Activated CD4-positive, alpha-beta T cell treated with anti-CD3 and anti-CD28 coated beads, Interleukin-2, amount 10 ng/mL, durations not matched to agents 24 days and 14 days (primary cell): ENCODE measurements at places on chromosomes 3 and 15. TPM values are rescaled to one million over a fixed set of nuclear protein-coding genes. Genes with fewer than 3 reads are reported as not detected.

C2CD4A gene
- total RNA-seq: 0.05 and 0.24 TPM in 2 replicates

CCR8 gene
- 5.7 and 7.5 TPM in 2 replicates for total RNA-seq

KIF15 gene
- total RNA-seq: 26.5 and 28.3 TPM in 2 replicates

RBPMS2 gene
- total RNA-seq: 0.12 TPM in 1 of 2 replicates, not detected in the other

ITIH3 gene
- not detected in 2 replicates for total RNA-seq

ALDH1A3 gene
- total RNA-seq: not detected in 2 replicates

NPAP1 gene
- not detected in 2 replicates for total RNA-seq

ANKDD1A gene
- 1.4 and 1.8 TPM in 2 replicates for total RNA-seq

CCDC9B gene
- 0.21 and 0.54 TPM in 2 replicates for total RNA-seq

DNA sequence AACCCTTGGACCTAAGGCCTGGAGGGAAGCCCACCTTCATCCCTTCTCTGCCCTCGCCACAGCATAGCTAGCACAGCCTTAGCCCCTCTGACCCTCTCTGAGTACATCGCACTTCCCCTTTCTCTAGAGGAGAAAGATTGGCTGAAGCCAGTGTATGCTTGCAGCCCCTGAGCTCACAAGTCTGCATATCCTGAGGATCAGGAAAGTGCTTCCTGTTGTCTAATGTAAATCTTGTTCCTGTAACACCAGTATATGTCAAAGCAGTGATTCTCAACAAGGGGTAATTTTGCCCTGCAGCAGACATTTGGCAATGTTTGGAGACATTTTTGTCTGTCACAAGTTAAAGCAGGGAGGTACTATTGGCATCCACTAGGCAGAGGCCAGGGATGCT is 2.2 kb upstream of the PRKCD start:
- no peak overlapping the region for H3K4me3 ChIP-seq
- H3K4me1 ChIP-seq: peaks cover 27% of the 10 kb centered on the region
- peaks cover 8% of the 10 kb centered on the region for H3K36me3 ChIP-seq
- peaks cover 47% of the 10 kb centered on the region for H3K27me3 ChIP-seq

- peak; percentile 82 for DNase-seq
- peak overlapping the region; percentile 39 for H3K27ac ChIP-seq
- H3K27me3 ChIP-seq: no peaks in the 10 kb centered on the region
- H3K36me3 ChIP-seq: peaks cover 2% of the 10 kb centered on the region
- peaks cover 22% of the 10 kb centered on the region for H3K4me1 ChIP-seq
These were observed 95.7 kb downstream of the CPN2 start for GRCh38 chr3:194255252-194256039.

DNA sequence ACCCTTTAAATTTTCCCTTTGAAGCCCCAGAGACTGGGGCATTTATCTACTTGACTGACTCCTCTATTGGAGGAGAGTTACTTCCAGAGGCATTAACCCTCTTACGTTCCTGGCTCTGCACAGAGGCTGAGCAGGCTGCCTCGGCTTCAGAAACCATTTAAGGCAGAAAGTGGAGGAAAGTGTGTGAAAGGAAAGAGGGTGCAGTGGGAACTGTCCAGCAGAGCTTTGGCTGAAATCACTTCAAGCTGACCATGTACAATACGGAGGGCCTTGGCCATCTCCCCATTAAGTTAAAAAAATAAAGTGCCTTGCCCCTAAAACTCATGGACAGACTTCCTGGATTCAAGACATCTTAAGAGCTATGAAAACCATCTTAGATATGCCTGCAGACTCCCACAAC is 238.7 kb downstream of the SV2B start:
- no peak overlapping the region for H3K27ac ChIP-seq
- no peak overlapping the region for H3K4me3 ChIP-seq
- peaks cover 7% of the 10 kb centered on the region for H3K4me1 ChIP-seq
- H3K27me3 ChIP-seq: peaks cover 29% of the 10 kb centered on the region
- peak; percentile 63 for DNase-seq

DNA sequence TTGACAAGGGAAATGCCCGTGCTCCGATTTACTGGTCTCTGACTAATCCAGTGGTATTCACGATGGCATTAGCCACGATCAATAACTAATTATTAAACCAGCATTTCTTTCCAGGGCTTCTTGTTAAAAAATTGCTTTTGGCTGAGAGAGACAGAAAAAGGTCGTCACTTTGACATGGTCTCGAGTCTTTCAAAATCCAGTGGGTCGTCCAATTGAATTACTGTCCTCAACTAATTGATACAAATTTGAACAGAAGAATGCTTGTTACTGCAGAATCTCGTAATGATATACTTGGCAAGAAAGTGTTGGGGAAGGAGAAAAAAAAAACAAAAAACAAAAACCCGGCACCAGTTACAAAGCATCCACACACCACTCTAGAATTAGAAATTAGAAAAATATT is 318.4 kb downstream of the NR2F2 start:
- no peaks in the 10 kb centered on the region for H3K4me1 ChIP-seq
- DNase-seq: no peak
- H3K27me3 ChIP-seq: no peaks in the 10 kb centered on the region
- H3K27ac ChIP-seq: no peak overlapping the region

- H3K27me3 ChIP-seq: no peaks in the 10 kb centered on the region
- no peak for DNase-seq
- no peaks in the 10 kb centered on the region for H3K4me1 ChIP-seq
These were observed 49.5 kb upstream of the STXBP5L start for GRCh38 chr3:120858521-120858920.

- peaks cover 6% of the 10 kb centered on the region for H3K27me3 ChIP-seq
- H3K4me1 ChIP-seq: no peaks in the 10 kb centered on the region
- no peak overlapping the region for H3K27ac ChIP-seq
- DNase-seq: no peak
- no peak overlapping the region for H3K4me3 ChIP-seq
- H3K36me3 ChIP-seq: no peaks in the 10 kb centered on the region
These were observed 45.9 kb downstream of the CGNL1 start for GRCh38 chr15:57422113-57422754.

DNA sequence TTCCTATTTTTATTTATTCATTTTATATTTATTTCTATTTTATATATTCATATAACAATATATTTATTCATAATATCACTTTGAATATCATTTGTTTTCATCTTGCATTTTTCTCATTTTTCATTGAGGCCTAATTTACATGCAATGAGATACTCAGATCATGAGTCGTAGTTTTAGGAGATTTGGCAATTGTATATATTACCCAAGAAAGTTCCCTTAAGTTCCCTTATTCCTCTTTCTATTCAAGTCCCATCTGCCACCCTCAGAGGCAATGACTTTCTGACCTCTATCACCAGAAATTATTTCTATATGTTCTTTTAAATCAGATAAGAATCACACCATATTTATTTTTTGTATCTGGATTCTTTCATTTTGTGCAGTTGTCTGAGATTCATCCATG is 329.1 kb upstream of the TPRG1 start:
- no peak overlapping the region for H3K4me3 ChIP-seq
- H3K27me3 ChIP-seq: peaks cover 2% of the 10 kb centered on the region
- no peak overlapping the region for H3K27ac ChIP-seq
- H3K4me1 ChIP-seq: no peaks in the 10 kb centered on the region
- peaks cover 1% of the 10 kb centered on the region for H3K36me3 ChIP-seq

GRCh38 chr3:188284455-188285212 is 130.7 kb downstream of the LPP start:
- no peaks in the 10 kb centered on the region for H3K27me3 ChIP-seq
- H3K36me3 ChIP-seq: peaks cover 10% of the 10 kb centered on the region
- peak overlapping the region; percentile 80 for H3K27ac ChIP-seq
- peak overlapping the region; percentile 17 for H3K4me3 ChIP-seq
- H3K4me1 ChIP-seq: peaks cover 46% of the 10 kb centered on the region

GRCh38 chr3:14370720-14371572 is 31.5 kb upstream of the SLC6A6 start:
- no peak overlapping the region for H3K27ac ChIP-seq
- peaks cover 3% of the 10 kb centered on the region for H3K27me3 ChIP-seq
- peaks cover 1% of the 10 kb centered on the region for H3K4me1 ChIP-seq
- DNase-seq: no peak
- H3K36me3 ChIP-seq: no peaks in the 10 kb centered on the region

- no peak overlapping the region for H3K4me3 ChIP-seq
- H3K27me3 ChIP-seq: peaks cover 44% of the 10 kb centered on the region
- peak overlapping the region; percentile 11 for H3K27ac ChIP-seq
- H3K36me3 ChIP-seq: no peaks in the 10 kb centered on the region
- H3K4me1 ChIP-seq: no peaks in the 10 kb centered on the region
These were observed 18.9 kb upstream of the ATP2B2 start for GRCh38 chr3:10524270-10524669.

- no peaks in the 10 kb centered on the region for H3K27me3 ChIP-seq
- H3K4me3 ChIP-seq: no peak overlapping the region
- H3K27ac ChIP-seq: no peak overlapping the region
- H3K4me1 ChIP-seq: no peaks in the 10 kb centered on the region
- no peaks in the 10 kb centered on the region for H3K36me3 ChIP-seq
These were observed 622 bp downstream of the NAALADL2 start for GRCh38 chr3:174859756-174860155.

DNA sequence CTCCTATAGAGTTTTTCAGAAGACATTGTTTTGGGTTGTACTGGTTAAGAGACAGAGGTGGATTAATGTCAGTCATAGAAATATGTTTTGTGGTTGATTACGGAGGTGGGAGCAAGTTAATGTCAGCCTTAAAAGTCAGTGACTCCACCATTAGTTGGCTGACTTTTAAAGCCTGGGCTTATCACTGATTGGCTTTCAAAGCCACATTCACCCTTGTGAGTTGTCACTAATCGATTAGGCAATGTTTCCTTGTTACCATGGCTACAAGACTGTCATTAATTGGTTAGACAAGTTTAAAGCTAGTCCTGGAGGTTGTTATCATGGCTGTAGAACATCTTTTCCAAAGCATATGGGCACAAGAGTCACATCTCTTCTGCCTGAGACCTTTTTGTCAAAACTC is 73.0 kb downstream of the NEO1 start:
- H3K27me3 ChIP-seq: no peaks in the 10 kb centered on the region
- no peaks in the 10 kb centered on the region for H3K4me1 ChIP-seq
- no peak overlapping the region for H3K27ac ChIP-seq
- H3K4me3 ChIP-seq: no peak overlapping the region
- no peak for DNase-seq
- no peaks in the 10 kb centered on the region for H3K36me3 ChIP-seq

DNA sequence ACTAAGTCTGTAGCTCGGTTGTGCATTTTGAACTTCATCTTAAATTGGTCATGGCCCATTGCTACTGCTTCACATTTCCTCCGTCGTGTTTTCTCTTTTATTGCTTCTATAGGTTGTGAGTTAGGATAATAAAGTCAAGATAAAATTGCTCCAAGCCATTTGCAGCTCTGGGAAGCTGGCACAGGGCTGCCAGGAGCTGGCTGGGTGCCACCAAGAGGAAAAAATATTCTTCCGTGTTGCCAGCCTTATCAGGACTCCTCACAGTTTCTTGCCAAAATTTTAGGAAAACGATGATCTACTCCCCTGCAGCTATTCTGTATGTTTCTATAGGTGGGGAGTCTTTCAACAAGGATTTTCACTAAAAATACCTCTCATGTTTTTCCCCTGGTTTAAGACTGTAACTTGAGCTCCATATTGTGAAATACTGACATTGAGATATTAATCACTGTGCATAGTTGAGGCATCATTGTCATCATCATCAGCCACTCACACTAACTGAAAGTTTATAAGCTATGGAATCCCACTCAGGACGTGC is 55.4 kb upstream of the PIAS1 start:
- H3K36me3 ChIP-seq: no peaks in the 10 kb centered on the region
- no peak overlapping the region for H3K27ac ChIP-seq
- no peaks in the 10 kb centered on the region for H3K4me1 ChIP-seq
- no peaks in the 10 kb centered on the region for H3K27me3 ChIP-seq
- no peak for DNase-seq
- H3K4me3 ChIP-seq: no peak overlapping the region

GRCh38 chr3:52420388-52420787 is 24.5 kb downstream of the SEMA3G start:
- H3K27ac ChIP-seq: no peak overlapping the region
- no peak overlapping the region for H3K4me3 ChIP-seq
- no peak for DNase-seq
- peaks cover 6% of the 10 kb centered on the region for H3K27me3 ChIP-seq
- peaks cover 2% of the 10 kb centered on the region for H3K36me3 ChIP-seq

DNA sequence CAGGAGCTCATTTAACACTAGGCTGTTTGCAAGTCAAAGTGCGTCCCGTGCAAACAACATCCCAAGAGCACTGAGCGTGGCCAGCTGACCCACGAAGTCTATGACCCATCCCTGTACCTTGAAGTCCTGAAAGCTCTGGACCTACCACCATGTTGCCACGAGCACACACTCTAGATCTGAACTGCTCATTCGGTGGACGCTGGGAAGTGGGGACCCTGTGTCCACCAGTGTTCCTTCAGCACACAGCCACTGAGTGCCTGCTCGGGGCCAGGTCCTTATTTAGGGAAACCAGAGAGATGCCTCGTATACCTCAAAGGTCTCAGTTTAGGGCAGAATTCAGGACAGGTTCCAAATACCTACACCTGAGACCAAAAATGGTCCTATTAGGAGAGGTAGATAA is 236.9 kb downstream of the XXYLT1 start:
- H3K36me3 ChIP-seq: no peaks in the 10 kb centered on the region
- H3K4me3 ChIP-seq: no peak overlapping the region
- H3K4me1 ChIP-seq: no peaks in the 10 kb centered on the region
- H3K27ac ChIP-seq: no peak overlapping the region
- peaks cover 5% of the 10 kb centered on the region for H3K27me3 ChIP-seq
- no peak for DNase-seq

GRCh38 chr3:31079689-31080088 is 185.2 kb upstream of the GADL1 start:
- no peak overlapping the region for H3K27ac ChIP-seq
- no peaks in the 10 kb centered on the region for H3K27me3 ChIP-seq
- no peak for DNase-seq
- H3K4me3 ChIP-seq: no peak overlapping the region
- peaks cover 27% of the 10 kb centered on the region for H3K4me1 ChIP-seq
- H3K36me3 ChIP-seq: no peaks in the 10 kb centered on the region

DNA sequence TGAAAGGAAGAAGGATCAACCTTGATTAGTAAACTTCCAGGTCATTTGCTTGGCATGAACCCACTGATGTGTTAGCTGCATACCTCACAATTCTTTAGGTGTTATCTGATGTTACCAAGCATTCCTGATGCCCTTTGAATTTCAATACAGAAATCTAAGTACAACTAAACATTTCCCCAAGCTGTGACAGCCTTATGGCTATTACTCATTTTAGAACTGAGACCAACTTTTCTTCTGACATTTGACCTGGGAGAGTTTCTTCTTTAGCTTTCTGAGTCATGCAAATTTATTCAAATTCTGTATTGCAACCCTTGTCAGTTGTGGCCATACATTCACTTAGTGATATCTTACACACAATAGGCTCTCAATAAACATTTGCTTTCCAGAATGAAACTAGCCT is 124.3 kb downstream of the TIGIT start:
- no peaks in the 10 kb centered on the region for H3K36me3 ChIP-seq
- H3K4me1 ChIP-seq: peaks cover 19% of the 10 kb centered on the region
- H3K27me3 ChIP-seq: no peaks in the 10 kb centered on the region

- peaks cover 17% of the 10 kb centered on the region for H3K4me1 ChIP-seq
- no peak overlapping the region for H3K4me3 ChIP-seq
- H3K36me3 ChIP-seq: peaks cover 12% of the 10 kb centered on the region
- H3K27ac ChIP-seq: no peak overlapping the region
These were observed 68.3 kb downstream of the GALK2 start for GRCh38 chr15:49238342-49238741.

- no peak for DNase-seq
- H3K36me3 ChIP-seq: no peaks in the 10 kb centered on the region
- H3K27me3 ChIP-seq: peaks cover 5% of the 10 kb centered on the region
- H3K27ac ChIP-seq: no peak overlapping the region
- H3K4me1 ChIP-seq: no peaks in the 10 kb centered on the region
These were observed 440.0 kb downstream of the PDCD6IP start for GRCh38 chr3:34238407-34238806.

GRCh38 chr3:170421111-170421641 is 2.5 kb downstream of the CLDN11 start:
- no peak overlapping the region for H3K4me3 ChIP-seq
- no peak for DNase-seq
- no peaks in the 10 kb centered on the region for H3K36me3 ChIP-seq
